ENCODE measurements at places on chromosomes 6 and 20.

DNA sequence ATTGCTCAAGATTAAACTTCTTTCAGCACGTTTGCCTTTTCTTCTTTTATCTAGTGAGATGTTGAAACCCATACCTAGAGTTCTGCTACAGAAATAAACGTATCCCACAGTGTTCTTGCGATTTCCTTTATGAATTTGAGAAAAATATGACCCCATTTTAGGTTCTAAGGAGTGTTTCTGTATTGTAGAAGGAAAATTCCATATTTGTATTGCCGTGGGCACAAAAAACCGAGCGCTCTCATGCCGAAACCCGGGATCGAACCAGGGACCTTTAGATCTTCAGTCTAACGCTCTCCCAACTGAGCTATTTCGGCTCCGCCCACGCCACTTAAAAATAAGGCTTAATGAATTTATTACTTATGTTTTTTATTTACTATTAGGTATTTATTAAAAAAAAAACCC, 23.7 kb downstream of the ZNF311 start:
- DNase-seq, result peak; percentile 52

- no peak for DNase-seq
These were observed 106.4 kb upstream of the CARMIL1 start for GRCh38 chr6:25172819-25173218.

DNA sequence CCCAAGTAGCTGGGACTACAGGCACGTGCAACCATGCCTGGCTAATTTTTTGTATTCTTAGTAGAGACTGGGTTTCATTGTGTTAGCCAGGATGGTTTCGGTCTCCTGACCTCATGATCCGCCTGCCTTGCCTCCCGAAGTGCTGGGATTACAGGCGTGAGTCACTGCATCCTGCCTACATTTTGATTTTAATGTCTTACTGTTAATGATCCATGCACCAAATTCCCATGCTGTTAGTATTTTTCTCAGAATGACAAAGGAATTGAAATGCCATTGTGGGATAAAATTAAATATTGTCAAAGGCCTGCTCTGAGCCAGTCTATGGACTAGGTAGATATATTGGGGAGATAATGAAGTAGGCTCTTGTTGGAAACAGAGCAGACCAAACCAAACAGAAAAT, 28.2 kb downstream of the CBFA2T2 start:
- DNase-seq, result no peak

DNA sequence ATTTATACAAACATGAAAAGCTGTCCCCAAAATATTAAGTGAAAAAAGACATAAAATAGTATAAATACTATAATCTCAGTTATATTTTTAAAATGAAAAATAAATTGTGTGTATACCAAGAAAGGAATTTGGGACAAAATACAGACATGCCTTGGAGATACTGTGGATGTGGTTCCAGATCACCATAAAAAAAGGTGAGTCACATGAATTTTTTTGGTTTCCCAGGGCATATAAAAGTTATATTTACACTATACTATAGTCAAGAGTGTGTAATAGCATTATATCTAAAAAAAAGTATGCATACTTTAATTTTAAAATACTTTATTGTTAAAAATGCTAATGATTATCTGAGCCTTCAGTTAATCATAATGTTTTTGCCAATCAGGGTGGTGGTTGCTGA, 17.4 kb upstream of the SDHAF4 start:
- no peak for DNase-seq

DNA sequence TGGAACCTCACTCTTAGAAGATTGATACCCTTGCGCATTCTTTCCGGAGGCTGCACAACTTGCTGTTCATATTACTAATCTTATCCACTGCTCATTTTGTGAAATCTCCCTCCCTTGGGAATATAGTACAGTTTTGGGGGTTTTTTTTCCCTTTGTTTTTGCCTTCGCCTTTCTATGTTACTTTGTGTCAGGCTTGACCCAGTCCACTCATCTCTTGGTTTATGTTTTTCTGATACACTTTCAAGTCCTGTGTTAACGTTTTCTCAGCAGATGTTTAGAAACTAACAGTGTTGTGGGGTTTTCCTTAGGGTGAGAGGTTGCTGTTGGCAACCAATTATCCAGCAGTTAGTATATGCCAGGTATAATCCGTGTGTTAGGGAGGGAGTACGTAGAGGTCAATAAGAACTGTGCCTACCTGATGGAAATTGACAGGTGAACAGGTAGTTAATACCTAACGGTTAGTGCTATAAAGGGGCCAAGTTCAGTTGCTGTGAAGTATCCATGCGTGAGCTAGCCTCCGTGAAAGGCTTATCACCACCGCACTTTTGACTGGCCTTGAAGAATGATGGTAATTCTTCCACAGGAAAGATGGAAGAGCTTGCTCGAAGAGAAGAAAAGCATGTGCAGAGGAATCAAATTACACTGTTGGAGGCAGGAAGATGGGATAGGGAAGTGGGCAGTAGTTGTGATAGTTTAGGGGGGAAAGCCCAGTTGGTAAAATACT, 1.4 kb downstream of the NFYA start:
- no peak for DNase-seq

DNA sequence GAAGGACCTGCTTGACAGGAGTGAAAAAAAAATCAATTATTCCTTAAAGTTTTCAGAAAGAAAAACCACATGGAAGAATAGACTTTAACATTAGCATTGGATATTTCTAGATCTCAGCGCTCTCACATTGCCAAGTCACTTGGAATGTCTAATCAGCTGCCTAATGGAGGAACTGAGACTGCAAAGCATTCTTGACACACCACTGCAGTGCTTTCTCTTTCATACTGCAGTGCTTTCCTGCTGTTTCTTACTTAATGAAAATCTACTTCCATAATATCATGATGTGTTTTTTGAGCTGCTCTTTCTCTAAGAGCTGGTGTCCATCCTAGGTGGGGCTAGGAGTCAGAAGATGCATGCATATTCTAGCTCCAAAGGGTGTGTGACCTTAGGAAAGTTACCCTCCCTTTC, 20.4 kb upstream of the MCM3 start:
- DNase-seq, result no peak
